ENCODE measurements at places on chromosomes 1 and 21. TPM values are rescaled to one million over a fixed set of nuclear protein-coding genes. Genes with fewer than 3 reads are reported as not detected.

BTG2 gene
- 101 TPM for total RNA-seq

GRCh38 chr1:188089461-188089860 is 1260.7 kb downstream of the PLA2G4A start:
- no peak for ATAC-seq

DNA sequence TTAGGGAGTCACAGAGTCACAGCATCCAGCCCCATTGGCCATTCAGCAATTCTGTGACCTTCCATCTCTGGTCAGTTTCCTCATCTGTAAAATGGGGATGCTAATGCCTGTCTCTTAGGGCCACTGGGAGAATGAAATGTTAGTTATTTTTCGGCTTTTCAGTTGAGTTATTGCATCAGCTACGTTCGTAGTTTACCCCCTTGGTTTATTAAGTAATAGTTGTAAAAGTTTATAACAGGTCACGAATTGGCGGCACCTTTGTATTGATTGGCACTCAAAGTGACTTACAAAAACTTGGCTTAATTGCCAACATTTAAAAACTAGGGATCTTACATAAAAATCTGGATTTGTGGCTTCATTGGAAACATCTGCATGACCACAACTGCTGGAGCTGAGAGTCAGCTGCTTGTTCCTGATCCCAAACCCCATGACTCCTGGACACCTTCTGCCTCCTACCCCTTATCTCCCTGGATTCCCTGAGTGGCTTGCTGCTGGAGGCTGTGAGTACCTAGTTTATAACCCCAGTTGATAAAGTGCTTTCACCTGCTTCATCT is 23.0 kb upstream of the SLC1A7 start:
- no peak for ATAC-seq

DNA sequence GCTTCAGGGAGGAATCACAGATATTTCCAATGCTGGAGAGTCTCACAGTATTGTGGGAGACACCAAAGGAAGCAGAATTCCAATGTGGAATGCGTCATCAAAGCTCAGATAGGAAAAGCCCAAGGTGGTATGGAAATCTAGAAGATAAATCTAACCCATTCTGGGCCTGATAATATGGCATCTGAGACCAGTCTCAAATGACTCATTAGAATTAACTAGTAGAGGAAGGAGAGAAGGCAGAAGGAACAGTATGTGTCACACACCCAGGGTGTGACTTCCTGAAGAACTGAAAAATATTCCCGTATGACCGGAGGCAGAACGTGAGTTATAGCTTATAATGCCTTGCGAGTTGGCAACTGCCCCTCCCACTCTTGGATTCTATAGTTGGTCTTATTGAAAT is 499.2 kb downstream of the PLPP3 start:
- no peak for ATAC-seq

TIPRL gene
- total RNA-seq = 22.5 TPM

NBL1 gene
- total RNA-seq = 295 TPM

DNA sequence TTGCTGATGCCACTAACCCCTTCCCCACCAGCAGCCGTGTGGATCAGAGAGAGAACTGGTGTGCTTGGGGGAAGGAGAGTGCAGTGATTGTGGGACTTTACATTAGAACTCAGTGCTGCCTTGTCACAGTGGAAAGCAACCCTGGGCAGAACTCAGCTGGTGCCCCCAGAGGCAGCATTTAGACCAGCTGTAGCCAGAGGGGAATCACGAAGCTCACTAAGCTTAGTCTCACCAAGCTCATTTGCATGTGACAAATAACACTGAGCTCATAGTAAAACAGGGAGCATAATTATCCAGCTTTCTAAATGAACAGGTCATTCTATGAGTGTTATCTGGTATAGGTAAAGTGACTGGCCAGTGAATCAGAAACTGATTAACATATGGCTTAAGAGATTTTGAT is 9.8 kb upstream of the SMAP2 start:
- no peak for ATAC-seq

DNA sequence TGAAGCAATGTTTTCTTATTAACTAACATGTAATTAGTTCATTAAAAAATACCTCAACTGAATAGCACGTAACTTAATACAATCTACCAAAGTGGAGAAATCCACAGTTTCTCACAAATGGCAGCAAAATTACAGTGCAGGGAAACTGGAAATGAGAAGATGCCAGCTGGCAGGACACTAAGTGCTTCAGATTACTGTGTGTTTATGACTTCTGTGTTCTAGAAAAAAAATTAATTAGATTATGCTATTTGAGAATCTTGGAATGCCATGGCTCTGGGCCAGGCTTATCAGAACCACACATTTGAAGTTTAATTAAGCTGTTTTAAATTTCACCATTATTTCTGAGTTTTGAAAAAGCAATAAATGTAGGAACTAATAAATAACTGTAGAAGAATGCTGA is 357.6 kb downstream of the TGFB2 start:
- ATAC-seq = no peak

- no peak for ATAC-seq
Observed at GRCh38 chr1:165350840-165351239, 5.7 kb downstream of the LMX1A start.

DNA sequence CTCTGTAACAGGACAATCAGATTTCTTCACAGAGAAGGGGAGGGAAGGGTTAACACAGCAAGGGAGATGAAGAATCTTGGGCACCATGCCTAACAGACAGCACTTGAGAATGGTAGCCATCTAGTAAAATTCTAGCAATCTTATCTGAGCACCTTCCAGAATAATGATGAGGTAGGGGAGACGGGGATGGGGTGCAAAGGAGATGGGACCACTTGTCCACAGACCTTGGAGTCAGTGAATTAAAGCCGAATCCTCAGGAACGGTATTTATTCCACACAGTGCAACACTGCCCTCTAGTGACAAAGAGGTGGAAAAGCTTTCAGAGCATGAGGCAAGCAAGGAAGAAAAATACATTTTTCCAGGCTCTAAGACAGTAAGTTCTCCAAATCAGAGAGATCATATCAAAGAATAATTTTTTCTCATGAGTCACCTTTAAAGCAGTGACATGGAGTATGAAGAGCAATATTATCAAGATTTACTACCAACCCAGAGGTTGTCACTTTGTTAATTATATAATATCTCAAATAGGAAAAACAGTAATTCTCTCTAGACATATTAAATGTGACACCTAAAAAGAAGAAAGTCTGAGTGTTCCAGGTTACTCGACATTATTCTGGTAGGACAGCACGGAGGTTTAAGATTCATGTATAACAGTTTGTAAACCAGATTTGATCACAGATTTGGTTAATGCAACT is 43.3 kb upstream of the LPAR3 start:
- peak; percentile 69 for ATAC-seq

GRCh38 chr1:222820171-222820712 is 5.4 kb downstream of the DISP1 start:
- ATAC-seq = no peak

DNA sequence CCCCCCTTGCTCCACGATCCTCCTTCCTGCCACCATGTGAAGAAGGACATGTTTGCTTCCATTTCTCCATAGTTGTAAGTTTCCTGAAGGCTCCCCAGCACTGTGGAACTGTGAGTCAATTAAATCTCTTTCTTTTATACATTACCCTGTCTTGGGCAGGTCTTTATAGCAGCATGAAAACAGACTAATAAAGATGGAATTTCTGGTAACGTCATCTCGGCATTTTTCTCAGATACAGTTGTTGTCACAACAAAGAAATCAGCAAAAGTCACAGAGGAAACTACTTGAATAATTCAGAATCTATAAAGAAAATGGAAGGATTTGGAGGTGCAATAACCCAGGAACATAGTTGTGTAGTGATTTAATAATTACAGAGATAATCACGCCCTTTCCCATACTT is 4.4 kb downstream of the APCS start:
- no peak for ATAC-seq

CEP85 gene
- total RNA-seq = 4.4 TPM

DNA sequence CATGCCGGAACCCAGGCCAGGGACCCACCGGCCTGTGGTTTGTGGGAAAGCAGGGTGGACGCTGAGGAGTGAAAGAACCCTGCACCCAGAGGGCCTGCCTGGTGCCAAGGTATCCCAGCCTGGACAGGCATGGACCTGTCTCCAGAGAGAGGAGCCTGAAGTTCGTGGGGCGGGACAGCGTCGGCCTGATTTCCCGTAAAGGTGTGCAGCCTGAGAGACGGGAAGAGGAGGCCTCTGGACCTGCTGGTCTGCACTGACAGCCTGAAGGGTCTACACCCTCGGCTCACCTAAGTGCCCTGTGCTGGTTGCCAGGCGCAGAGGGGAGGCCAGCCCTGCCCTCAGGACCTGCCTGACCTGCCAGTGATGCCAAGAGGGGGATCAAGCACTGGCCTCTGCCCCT is 18.5 kb downstream of the CSF1 start:
- ATAC-seq = no peak

- no peak for ATAC-seq
Observed at GRCh38 chr1:3899754-3900149, 320 bp downstream of the C1orf174 start.

DNA sequence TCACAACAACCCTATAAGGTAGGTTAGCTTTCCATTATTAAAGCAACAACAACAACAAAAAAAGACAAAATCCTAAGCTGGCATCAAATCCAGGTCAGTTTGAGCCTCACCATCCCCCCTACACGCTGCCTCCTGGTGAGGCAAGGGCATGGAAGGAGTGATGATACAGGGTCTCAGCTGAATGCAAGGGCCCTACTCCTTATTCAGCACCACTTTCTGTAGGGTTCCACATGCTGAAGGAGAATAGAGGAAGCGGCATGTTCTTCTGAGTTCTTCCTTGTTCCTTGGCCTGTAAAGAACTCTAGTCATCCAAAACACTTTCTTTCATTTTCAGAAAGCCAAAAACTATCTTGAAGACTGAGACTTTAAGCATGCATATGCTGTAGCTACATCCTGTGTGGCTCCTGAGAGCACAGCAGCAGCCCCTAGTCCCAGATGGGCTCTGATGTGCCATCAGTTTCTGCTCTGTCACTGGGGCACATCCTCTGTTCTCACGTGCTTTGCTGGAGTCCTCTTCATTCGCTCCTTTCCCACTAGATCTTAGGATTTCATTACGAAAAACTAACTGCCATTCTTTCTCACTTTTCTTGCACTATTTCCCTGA is 6.2 kb downstream of the ILDR2 start:
- ATAC-seq = no peak

NT5C1A gene
- total RNA-seq = not detected

NR0B2 gene
- not detected for total RNA-seq

DNA sequence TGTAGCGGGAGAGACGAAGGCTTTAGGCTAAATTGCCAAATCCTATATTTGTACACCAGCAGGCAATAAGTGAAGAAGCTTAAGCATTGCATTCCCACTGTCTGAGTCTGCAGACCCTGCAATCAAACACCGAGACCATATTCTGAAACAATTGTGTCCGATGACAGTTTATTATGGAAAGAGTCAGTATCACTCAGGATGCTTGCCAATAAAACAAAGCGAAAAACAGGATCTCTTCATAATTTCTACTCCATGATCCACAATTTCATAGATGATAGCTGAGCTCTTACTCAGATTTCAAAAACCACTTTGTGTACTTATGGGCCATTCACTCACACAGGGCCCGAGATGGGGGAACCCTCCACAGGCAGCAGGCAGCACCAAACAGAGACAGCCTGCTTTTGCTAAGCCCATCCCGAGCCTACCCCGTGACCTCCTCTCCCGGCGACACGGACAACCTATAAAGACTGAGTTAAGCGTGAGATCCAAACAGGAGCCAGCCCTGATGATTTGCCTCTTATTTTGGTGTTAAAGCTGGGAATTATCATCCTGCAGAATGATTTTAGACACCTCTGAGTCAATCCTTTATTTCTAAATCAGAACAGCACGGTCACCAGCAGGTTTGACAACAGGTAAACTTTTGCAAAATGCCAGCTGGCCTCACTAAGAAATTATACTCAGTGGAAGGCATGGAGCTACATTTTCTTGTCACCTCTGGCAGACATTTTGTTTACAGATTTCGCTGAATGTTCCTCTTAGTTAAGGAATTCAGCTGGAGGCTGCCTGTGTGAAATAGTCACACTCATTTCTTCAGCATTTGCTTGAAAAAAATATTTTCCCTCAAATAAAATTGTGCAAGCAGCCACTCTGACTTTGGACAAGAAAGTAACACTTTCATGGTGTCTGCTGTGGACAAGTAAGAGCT is 212.4 kb downstream of the GPATCH2 start:
- no peak for ATAC-seq

DNA sequence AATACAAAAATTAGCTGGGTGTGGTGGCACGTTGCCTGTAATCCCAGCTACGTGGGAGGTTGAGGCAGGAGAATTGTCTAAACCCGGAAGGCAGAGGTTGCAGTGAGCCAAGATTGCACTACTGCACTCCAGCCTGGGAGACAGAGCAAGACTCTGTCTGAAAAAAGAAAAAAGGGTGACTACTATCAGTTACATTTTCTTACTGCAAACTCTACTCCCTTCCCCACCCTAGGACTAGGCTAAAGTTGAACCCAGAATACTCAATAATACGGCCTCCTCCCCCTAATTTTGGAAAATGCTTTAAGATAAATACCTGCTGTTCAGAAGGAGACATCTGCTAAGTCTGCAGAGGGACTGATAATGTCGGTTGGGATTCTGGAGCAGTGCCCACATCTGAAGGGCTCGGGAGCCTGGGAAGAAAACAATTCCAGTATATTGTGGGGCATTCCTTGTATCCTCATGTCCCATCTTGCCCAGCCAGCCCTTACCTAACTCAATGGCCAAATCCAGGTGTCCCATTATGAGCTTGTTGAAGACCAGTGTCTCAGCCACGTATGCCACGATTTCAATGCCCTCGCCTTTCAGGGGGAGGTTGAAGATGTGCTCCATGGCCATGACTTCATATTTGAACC is 89.7 kb downstream of the ADCY10 start:
- no peak for ATAC-seq

DNA sequence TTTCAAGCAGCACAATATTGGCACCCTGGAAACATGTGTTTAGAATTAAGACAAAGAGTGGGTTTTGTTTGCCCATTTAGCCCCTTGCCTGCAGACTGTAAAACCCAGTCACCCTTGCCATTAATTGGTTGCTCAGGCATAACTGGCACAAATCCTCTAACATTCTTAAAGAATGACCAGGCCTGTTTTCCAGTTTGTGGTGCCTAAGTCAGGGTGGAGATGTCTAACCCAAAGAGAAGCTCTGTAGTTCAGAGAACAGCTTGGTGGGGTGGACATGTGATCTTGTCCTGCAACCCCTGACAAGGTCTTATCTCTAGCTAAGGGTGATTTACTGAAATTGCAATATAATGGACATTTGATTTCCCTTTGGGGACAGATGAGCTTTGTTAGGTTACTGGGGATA is 8.8 kb upstream of the ANGPTL7 start:
- peak; percentile 31 for ATAC-seq

DNA sequence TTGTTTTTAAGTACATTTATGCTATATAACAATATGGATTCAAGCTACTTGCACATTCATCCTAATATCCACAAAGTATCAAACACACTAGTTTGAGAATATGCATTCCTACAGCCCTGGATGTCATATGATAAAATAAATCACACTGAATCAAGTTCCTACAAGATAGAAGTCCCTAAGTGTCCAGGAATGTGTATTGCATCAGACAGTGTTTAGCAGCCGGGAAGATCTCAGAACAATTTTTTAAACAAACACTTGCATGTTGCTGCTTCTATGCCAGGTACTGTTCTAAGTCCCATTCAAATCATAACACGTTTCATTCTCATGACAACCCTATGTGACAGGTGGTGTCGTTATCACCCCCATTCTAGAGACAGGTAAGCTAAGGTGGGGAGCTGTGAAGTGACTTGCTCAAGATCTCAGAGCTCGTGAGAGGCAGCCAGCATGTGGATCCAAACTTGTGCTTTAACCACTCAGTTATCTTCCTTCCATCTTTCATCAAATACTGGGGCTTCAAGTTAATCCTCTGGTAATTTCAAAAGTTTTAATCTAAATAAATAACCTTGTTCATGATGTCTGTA is 68.3 kb upstream of the KIF26B start:
- ATAC-seq = no peak

All from gastroesophageal sphincter (tissue), 4 donors.